ENCODE measurements at places on chromosomes 11 and 22.

- no peak for DNase-seq
These were observed 35.5 kb upstream of the GAB4 start for GRCh38 chr22:17043521-17043920.

DNA sequence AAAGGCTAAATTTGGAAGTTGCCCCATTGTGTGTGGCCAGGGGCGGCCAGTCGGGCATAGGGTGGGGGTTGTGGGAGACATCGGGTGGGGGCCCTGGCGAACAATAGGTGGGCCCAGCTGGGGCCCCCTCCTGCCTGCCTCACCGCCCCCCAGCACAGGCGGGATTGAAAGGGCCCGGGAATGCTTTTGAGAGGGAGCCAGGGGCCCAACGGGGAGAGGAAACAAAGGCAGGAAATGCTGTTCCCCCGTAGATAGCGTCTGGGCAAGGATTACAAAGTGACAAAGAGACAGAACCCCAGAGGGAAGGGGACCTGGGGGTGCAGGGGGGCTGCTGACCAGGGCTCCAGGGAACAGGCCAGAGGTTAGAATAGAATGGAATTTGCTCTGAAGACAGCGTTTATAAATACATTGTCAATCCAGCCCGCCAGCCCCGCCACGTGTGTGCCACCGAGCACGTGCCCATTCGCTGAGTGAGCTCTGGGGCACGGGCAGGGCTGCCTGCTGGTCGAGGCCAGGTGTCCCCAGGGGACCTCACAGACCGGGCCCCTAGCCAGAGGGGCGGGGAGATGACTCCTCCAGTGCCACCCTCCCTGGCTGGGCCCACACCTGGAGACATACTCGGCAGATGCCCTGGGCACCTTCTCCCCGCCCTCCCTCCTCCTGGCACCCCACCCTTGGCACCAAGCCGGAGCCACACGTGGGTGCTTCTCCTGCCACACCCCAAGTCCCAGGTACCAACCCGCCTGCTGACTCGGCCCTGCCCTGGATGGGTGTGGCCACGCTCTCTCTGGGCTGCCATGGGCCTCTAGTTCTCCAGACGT is 9.7 kb downstream of the PDGFB start:
- DNase-seq, result no peak

GRCh38 chr22:34476762-34477161 is 556.5 kb upstream of the LARGE1 start:
- no peak for DNase-seq

GRCh38 chr22:31044262-31044861 is 36.8 kb upstream of the SMTN start:
- DNase-seq, result no peak

DNA sequence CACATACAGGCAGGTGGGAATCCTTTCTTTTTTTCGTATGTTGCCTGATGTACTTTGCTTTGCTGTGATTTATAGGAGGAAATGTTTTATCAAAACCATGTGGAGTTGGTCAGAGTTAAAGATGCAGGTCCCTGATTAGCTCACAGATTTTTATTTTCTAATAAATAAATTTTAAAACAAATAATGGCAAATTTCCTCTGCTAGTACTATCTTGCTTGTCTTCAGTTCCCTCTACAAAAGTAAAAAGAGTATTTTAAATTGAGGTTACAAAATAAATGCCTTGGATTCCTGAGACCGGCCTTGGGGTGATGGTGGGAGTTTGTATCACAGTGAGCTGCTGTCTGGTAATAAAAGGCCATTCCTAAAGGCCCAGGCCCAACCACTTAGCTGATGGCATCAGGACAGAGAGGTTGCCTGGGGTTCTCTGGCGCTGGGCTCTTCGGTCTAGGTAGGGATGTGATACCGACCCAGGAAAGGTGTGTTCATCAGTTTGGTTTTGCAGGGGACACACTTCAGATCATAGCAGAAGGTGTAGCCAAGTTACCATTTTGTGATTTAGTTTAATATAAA is 129.0 kb downstream of the TBC1D22A start:
- DNase-seq, result no peak

- no peak for DNase-seq
These were observed 67.0 kb upstream of the TBCEL start for GRCh38 chr11:120956710-120957495.

GRCh38 chr11:13283636-13284035 is 6.0 kb downstream of the BMAL1 start:
- no peak for DNase-seq

DNA sequence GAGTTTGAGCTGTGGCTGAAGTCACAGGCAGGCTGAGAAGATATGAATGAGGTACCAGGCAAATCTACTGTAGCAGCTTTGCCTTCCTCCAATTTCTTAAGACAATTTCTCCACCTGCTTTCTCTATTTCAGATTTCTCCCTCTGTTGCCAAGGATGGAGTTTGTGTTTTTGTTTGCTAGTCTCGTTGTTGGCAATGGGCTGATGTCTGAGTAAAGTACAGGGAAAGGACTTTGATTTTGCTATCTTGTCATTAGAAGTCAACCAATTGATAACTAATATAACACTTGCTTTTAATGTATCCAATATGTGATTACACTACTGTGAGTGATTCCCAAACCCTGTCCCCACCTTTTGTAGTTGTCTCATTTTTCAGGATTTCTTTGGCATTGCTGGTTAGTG is 40.1 kb upstream of the RRAS2 start:
- DNase-seq, result no peak

- DNase-seq, result peak; percentile 40
These were observed 131.9 kb downstream of the RASSF10 start for GRCh38 chr11:13140873-13141655.

DNA sequence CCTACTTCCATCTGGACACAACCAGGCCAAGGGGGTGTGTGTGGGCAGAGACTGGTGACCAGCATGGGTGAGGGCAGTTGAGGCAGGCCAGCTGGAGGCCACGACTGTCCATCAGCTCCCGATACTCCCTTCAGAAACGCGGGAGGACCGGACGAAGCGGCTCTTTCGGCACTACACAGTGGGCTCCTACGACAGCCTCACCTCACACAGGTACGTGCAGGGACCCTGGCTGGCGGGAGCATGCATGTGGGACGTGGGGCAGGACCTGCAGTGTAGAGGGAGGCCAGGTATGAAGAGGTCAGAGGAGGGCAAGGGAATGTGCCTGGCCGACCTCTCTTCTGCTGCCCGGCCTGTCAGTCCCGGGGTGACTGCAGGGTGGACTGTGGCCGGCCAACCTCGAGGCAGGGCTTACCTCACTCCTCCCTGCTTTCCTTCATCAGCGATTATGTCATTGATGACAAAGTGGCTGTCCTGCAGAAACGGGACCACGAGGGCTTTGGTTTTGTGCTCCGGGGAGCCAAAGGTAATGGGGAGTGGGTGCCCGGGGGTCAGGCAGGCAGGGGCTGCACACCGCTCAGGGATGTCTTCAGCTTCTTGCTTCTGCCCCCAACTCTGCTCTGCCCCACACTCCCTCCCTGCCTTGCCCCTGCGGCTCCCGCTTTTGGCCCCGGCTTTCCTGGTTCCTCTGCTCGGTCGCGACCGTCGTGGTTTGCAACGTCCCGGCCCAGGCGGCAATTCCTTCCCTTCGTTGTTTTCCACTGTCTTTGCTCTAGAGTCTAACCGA is 31.3 kb downstream of the SHANK3 start:
- no peak for DNase-seq

- DNase-seq, result no peak
These were observed 13.3 kb downstream of the FAM83F start for GRCh38 chr22:40007853-40008710.

DNA sequence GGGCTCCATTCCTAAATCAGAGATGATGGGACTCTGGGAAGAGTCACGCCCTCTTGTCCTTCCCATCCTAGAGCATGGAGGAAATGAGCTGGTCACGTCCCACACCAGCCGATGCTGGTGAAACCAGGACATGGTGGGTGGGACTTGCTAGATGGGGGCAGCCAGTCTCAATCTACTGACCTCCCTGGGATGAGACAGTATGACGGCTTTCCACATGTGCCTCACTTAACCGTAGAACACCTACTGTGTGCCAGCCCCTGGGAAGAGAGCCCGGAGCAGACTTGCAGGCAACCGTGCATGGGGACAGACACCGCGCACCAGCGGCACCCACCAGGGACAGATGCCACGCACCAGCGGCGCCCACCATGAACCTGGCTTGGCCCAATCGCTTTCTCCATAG is 3.8 kb downstream of the OSBPL5 start:
- DNase-seq, result no peak

DNA sequence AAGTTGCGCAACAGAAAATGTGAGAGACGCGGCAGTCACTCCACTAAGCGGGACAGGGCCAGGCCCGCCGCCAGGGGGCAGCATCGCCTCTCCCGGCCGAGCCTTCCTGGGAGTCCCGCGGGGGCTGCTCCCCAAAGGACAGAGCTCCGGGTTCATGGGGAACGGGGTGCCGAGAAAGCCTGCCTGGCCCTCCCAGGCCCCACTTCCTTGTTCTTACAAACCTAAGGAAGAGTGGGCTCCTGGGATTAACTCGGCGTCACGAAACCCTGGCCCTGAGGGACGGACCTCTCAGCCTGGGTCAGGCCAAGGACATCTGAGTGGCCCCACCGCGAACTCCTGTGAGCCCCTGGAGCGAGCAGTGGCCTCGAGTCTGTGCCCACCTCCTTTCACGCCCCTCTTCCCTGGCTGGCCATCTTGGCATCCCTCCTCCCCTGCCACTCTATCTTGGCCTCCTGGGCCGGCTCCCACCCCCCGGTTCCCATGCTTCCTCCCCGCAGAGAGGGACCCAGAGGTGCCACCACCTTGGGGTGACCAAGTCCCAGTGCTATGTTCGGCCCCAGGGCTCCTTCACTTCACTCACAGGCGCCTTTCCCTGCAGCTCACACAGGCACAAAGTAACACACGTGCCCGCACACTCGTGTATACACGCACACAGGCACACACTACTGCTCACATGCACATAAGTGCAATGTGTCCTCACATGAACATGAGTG is 99.9 kb upstream of the FGF3 start:
- no peak for DNase-seq

- DNase-seq, result no peak
These were observed 1.6 kb downstream of the CCND1 start for GRCh38 chr11:69642549-69642912.

GRCh38 chr11:47438721-47439120 is 10.2 kb downstream of the RAPSN start:
- no peak for DNase-seq

GRCh38 chr22:44381761-44382115 is 69.0 kb upstream of the SHISAL1 start:
- DNase-seq, result no peak

GRCh38 chr11:114441921-114442320 is 2.7 kb downstream of the REXO2 start:
- no peak for DNase-seq

DNA sequence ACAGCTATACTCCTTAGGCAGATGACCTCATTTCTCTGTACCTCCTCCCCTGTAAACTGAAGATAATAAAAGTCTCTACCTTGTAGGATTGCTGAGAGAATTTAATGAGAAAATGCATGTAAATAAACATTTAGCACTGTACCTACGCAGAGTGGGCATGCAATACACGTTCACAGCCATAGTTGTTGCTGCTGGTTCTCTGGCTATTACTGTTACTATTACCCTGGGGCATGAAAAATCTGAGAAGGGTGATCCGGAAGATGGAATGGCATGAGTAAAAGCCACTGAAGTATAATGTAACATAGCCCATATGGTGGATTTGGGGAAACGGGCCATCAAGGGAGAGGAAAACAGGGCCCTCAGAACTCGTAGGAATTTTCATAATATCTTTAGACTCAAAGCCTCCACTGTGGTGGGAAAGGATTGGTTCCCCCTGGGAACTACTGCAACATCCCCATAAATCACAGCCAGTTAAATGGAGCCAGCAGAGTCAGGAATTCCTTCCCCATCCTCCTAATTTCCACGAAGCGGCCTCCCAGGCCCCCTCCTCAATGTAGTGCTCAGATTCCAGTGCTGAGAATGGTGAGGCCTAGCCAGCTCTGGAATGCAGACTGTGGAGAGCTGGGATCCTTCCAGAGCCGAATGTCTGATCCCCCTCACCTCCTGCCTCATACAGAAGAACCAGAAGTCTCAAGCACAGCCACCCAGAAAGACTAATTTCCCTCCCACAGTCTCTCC is 205.3 kb downstream of the MN1 start:
- no peak for DNase-seq

DNA sequence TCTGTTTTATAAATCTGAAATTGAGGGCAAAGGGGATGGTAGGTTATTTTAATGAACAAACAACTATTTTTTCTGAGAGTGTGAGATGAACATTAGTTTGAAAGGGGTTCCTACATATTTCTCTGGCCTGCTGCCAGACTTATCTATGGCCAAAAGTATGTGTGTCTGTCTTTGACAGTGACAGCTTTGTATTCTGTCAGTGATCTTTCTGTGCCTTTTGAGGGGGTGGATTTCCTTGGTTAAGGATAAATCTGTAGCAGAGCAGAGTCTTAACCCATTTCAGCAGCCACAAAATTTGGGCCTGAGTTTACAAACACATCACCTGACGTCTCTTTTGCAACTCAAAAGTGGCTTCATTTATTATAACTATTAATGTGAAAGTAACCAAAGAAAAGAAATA is 30.9 kb downstream of the ZFTA start:
- no peak for DNase-seq

GRCh38 chr11:44964526-44965209 is 14.0 kb upstream of the TP53I11 start:
- DNase-seq, result no peak

- no peak for DNase-seq
These were observed 9.4 kb upstream of the PATL1 start for GRCh38 chr11:59678118-59678812.

DNA sequence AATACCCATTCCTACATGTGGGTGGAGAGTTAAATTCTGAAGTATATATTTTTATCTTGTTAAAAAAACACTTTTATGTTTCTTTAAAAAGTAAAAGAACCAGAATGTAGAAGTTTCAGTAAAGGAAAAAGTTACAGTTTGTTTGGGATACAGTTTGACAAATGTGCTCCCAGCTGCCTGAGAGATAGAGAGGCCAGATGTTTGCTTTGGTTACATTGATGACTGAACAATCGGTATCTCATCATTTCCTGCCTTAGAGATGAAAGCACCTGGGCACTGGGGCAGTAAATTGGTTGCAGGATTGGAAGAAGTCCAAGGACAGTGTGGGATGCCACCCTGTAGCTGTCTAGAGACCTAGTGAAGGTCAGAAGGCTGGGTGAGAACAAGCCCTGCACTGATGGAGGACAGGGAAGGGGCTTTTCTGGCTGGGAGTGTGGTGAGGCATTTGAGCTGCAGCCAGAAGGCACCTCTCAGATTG is 16.6 kb downstream of the MED15 start:
- DNase-seq, result no peak

DNA sequence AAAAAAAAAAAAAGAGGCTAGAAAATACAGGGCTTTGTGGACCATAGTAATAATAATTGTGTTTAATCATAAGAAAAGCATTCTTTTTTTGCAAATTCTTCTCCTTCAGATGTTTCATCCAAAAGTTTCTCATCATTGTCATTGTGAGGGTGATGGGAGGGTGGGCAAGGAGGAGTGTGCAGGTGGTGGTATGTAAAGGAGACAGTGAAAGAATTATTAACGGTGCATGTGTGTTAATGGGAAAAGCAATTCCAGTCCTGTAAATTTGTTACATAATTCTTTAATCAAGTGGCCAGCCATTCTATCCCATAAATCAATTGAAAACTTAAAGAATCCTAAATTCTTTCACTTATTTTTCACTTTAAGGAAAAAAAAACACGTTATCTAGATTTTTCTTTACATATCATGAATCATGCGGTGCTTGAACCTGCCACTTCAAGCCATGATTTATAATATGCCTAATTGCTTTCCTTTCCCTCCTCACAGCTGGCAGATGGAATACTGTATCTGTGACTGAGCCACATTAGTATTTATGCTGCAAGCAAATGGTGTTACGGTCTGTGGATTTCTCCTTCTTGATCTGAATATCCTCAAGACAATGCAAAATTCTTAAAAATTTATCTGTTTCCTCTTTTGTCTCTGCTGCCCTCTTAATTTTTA is 318.5 kb downstream of the JRKL start:
- DNase-seq, result no peak

GRCh38 chr11:114170226-114170625 is 110.7 kb downstream of the ZBTB16 start:
- no peak for DNase-seq
